ENCODE measurements at places on chromosomes 7 and 10.
A peak's percentile ranks its signal among the peaks of the same experiment; 100 is the strongest.

DNA sequence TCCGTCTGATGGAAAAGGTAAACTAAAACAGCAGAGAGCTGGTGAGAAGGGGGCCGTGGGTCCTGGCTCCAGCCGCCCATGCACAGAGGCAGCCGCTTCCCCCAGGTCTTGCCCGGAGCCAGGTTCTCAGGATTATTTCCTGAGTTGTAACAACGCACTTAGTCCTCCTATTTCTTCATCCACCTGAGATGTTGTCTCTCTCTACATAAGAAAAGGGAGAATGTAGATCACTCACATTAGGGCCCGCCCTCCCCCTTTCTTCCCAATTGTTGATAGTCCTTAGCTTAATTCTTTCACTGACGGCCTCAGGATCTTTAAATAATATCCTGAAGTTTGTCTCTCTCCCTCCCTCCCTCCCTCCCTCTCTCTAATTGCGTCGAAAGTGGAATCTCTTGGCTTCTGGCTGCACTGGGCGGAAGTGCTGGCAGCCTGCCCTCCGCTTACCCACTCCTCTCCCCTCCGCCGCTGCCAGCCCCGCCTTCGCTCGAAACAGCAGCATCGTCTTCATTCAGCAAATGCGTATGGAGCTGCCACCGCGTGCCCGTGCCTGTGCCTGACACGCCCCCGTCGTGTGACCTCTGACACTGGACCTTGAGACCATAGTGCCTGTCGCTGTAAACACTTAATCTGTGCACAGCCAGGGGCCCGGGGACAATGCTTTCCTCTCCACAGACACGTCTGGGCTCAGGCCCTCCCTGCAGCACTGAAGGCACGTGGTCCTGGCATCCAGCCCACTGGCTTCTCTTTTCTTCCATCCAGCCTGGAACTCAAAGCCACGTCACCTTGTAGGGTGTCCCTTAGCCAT lies 174.5 kb upstream of the PPP2R2D start:
- no peak for DNase-seq

GRCh38 chr7:152674860-152675758 lies 832 bp downstream of the XRCC2 start:
- peak; percentile 9 for DNase-seq

DNA sequence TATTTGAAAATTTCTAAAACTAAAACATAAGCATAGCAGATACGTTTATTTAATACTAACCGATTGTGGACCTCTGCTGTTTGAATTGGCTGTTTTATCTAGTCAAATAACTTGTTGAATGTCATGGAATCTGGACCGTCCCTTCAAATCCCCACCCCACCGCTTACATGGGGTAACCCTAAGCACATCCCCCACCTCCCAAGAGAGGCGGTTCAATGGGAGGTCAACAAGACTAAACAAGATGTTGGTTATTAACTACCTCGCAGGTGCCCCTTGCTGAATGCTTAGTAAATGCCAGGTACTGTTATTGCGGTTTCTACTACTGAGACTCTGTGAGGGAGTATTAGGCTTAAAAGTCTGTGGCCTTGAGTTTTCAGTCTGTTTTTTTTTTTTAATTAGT lies 70.9 kb downstream of the DAGLB start:
- no peak for DNase-seq

DNA sequence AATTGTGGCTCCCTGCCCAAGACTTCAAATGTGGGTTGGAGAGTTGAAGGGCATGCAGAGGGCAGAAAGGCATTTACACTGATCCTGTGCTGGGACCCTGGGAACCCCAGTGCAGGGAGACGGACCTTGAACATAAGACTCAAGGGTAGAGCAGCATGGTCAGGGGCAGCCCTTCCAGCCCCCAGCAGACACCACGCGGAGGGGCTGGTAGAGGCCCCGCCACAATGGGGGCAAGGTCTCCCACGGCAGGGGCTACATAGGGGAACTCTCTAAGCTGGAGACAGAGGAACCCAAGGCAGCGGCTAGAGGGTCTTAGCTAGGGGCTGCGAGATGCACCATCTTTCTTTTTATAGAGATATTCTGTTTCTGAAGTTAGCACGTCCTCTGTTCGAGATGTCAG lies 45.2 kb upstream of the EBF3 start:
- no peak for DNase-seq

GRCh38 chr10:125605167-125605566 lies 77.8 kb downstream of the TEX36 start:
- DNase-seq, result peak; percentile 21

- no peak for DNase-seq
Measured at GRCh38 chr10:132449051-132449810, 52.2 kb downstream of the PWWP2B start.

GRCh38 chr7:15525652-15526263 lies 36.1 kb downstream of the AGMO start:
- DNase-seq, result no peak

DNA sequence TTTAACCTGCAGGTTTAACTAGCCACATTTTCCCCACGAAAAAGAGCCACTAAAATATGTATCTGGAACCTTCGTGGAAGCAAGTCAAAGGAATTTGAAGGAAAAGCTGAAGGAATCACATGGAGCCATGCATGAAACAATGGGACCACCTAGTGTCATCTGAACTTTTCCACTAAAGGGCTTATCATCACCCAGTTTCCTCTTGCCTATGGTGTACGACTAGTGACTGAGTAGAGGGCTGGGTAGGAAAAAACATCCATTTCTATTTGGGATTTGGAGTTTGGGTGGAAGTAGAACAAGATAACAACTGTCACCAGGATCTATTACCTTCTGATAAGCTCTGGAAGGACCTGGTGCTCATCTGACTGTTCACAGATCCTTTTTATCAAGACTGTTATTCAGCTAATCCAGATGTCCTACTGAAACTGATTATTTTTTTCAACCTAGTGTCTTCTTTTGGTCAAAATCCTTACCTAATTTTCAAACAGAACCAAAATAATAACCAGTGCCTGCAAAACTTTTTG lies 153.2 kb upstream of the COL1A2 start:
- peak; percentile 24 for DNase-seq

DNA sequence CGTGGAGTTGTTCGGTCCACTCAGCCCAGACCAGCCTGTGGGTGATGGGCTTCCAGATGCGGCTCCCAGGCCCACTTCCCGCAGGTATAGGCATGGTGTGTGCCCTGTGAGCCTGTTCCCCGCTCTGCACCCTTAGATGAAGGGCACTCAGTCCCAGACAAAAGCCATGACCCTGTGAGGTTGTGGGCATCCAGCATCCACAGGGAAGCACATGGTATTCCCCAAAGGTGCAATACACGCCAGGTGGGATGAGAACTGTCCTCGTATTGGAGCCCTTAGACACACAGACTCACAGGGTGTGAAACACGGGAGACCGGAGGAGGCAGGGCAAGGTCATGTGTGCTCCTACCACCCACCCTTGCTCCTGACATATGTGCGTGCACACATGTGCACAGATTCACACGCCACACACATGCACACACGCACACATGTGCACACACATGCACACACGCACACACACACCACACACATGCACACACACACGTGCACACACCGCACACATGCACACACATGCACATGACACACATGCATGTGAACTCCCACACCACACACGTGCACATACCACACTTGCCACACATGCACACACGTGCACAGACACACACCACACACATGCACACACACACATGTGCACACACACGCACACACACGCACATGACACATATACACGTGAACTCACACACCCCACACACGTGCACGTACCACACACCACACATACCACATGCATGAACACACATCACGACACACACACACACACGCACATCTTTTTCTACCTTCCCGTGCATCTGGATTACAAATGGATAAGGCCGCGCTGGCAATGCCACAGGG lies 319.4 kb downstream of the WDR37 start:
- DNase-seq, result no peak

GRCh38 chr7:135522509-135522908 lies 12.6 kb upstream of the CNOT4 start:
- DNase-seq, result no peak

DNA sequence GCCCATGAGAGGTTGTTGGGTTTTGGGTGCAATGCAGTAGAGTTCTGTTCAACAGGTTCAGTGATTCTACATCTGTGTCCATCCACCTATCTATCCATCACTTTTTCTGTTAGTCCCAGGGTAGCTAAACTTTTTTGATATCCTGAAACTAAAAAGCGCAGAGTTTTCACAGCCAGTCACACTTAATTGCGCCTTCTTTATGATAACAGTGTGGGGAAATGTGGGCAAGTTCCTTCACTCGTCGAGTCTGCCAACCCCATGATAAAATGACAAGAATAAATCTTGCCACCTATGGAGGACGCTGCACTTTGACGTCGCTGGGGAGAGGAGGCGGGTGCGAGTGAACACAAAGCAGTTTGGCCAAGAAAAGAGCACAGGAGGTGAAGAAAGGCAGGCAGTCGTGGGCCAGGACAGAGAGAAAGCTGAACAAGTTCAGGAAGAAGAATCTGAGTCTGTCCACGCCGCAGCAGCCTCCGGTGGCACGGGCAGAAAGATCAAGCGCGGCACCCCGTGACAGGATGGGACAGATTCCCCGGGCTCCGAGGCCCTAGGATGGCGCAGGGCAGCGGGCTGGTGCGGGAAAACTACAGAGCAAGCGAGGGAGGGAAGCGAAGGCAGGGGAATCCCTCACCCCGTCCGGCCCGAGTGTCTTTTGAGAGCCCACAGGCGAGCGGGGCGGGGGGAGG lies 9.2 kb downstream of the SP8 start:
- DNase-seq, result no peak

DNA sequence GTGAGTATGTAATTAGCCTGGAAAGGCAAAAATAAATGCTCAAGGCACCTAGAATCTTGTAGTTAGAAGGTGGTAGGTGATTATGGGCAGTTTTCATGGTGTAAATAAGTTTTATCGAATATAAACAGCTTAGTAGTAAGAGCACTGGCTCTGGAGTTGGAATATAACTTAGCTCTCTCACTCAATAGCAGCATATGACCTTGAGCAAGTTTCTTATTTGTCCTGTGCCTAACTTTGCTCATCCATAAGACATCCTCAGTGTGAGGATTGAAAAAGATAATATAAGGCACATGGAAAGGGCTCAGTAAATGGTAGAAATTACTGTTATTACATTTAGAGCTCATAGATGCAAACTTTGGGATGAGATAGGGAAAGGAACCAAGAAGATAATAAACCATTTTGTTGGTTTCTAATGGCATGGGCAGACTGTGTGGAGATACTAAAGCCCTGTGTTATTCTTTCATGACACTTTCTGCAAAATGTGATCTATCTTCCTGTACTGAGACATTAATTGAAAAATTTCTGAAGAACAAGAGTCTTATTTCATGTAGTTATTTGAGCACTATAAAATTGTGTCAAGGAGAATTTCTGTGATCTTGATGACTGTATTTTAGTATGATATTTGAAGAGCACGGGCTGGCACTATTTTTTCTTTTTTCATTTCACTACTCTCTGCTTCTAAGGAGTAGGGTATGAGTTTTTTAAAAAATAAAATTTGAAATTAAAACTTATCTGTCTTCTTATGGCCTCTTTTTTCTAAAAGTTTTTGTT lies 3.1 kb downstream of the SLK start:
- peak; percentile 40 for DNase-seq

DNA sequence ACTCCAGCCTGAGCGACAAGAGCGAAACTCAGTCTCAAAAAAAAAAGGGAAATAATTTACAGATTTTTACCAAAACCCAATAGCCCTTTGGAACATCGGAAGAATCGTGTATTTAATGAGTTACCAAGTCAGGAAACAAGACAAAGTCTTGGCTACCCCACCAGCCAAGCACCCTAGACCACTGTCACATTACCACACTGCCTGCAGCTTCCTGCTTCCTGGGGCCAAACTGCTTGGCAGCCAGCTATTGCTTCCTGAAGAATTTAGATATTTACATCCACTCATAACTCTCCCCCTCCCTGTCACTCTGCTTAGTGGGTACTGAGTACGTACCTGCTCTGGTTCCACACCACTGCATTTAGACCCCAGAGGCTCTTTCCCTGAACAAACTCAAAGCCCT lies 14.1 kb upstream of the TNPO3 start:
- DNase-seq, result no peak
